H1 (cell line): ENCODE measurements at places on chromosomes 1 and 21.

DNA sequence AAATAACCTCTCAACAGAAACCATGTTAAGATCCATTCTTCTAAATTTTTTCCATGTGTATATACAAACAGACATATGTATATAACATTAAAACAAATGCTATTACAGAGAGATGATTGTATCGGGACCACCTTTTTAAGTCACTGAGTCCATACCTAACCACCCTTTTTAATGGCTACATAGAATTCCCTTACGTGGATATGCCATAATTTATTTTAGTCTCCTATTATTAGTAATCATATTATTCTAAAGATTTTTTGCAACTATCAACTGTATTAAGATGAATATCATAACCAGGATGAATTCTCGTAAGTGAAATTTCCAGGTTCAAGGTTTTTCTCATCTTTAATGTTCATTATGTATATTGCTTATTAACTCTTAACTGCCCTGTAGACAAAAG lies 259.7 kb downstream of the HHAT start:
- DNase-seq = no peak
- no peak overlapping the region for H3K4me3 ChIP-seq
- no peaks in the 10 kb centered on the region for H3K4me1 ChIP-seq
- H3K27ac ChIP-seq = no peak overlapping the region

DNA sequence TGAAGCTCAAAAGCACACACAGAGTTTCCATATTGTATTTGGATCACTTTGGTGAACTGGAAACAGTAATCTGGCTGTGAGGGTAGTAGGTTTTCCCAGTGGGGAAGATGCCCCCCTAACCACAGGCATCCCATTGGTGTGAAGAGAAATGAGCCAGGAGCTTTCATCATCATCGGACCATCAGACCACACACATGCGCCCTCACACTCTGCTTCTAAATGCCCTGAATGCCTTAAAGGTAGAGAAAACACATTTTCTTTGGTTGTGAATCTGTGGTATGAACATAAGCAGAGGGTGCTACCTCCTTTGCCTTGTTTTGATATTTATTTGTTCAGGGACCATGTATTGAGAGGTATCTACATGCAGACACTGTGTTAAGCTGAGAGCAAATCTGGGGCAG lies 79.0 kb upstream of the DNAH14 start:
- H3K36me3 ChIP-seq = no peaks in the 10 kb centered on the region
- peaks cover 6% of the 10 kb centered on the region for H3K4me1 ChIP-seq
- H3K4me3 ChIP-seq = no peak overlapping the region
- DNase-seq = no peak
- H3K27ac ChIP-seq = no peak overlapping the region

DNA sequence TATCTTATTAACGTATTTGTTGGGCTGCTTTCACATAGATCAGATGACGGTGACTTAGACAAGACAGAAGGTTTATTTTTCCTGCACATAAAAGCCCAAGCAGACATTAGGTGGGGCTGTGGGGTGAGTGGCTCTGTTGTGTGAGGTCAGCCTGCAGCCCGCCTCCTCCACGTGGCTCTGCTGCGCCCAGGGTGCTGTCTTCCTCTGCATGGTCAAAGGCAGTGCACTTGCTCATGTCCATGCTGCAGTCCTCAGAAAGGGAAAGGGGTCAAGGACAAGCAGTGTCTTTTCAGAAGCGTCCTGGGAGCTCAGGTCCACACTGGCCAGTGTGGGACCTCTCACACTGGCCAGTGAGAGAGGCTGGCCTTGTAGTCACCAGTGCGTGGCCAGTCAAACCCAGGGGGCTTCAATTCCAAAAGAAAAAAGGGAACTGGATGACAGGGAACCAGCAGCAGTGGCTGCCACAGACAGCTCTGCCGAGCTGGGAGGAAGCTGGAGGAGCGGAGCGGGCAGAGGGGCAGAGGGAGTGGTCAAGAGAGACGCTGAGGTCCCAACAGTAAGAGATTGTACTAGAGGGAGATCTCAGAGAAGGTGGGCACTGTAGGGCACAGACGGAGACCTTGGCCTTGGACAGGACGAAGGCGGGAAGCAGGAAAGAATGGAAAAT lies 35.9 kb upstream of the SLC45A1 start:
- H3K4me1 ChIP-seq = no peaks in the 10 kb centered on the region
- no peak for DNase-seq
- no peaks in the 10 kb centered on the region for H3K27me3 ChIP-seq

DNA sequence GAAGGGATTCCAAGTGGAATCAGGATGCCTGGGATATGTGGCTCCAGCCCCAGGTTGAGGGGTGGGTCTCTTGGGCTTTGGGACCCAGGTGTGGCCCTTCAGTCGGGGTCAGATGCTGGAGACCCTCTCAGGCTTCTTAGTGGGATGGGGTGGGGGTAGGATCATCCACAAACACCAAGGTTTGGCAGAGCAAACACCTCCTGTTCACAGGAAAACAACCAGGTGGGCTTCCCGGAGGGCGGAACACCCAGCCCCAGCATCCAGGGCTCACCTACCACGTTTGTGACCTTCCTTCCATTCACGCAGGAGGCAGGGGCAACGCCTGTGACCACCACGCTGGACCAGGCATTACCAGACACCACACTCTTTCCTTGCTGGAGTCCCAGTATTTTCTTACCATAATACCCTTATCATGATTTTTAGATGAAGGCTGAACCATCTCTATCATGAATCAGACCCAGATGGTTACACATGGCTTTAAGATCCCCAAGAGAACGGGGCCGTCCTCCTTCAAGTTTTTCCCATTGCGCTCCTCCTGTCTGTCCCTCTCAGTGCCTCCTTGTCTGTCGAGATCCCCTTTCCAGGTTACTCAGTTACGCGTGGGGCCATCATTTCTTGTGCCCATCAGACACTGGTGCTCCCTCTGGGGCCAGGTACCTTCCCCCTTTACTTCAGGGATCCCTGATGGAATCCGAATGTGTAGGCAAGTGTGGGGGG lies 428.2 kb downstream of the NPHP4 start:
- DNase-seq = no peak
- H3K4me1 ChIP-seq = no peaks in the 10 kb centered on the region
- no peaks in the 10 kb centered on the region for H3K27me3 ChIP-seq
- no peak overlapping the region for H3K27ac ChIP-seq
- no peaks in the 10 kb centered on the region for H3K36me3 ChIP-seq

DNA sequence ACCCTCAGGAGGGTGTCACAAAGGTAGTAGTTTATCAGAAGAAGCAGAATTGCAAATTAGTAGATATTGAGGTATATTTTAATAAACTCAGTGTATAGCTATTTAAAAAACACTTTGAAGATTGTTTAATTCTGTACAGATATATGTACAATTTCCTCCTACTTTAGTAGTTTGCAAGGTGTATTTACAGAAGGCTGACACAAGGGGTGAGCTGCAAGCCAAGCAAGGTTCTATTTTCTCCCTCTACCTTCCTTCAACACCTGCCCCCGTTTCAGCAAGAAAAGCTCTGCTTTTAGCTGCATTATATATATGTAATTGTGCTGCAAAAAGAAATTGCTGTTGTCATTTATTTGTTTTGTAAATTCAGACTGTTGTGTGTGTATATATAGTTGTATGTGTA lies 674.2 kb upstream of the PKN2 start:
- H3K4me3 ChIP-seq = no peak overlapping the region
- no peaks in the 10 kb centered on the region for H3K27me3 ChIP-seq
- no peaks in the 10 kb centered on the region for H3K4me1 ChIP-seq

GRCh38 chr1:200337831-200338230 lies 72.0 kb downstream of the ZNF281 start:
- H3K36me3 ChIP-seq = no peaks in the 10 kb centered on the region
- no peak for DNase-seq
- H3K27me3 ChIP-seq = no peaks in the 10 kb centered on the region
- H3K27ac ChIP-seq = no peak overlapping the region
- no peak overlapping the region for H3K4me3 ChIP-seq
